ENCODE measurements at places on chromosomes 13 and 19.

GRCh38 chr19:676339-677105 is at the start of gene FSTL3:
Gene FSTL3, plus strand, starts transcription at chr19:676392. Its CDS starts 32 bp downstream, at chr19:676424.
- DNase-seq = no peak

DNA sequence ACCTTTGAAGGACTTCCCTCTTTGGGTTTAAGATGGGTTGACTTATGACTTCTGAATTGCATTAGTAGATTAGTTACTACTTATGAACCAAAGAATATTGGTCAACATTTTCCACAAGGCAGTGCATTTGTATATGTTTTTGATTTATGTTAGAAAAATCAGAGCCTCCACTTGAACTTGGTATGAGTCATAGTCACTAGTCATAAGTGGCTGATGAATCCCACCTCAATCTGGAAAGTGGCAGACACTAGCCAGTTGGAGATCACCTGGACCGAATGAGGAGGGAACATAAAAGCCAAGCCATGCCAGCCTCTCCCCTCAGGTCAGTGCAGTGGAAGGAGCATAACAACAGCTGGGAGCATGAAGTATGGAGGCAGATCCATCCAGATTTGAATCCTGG is 39.3 kb upstream of the SPART start:
- no peak for DNase-seq

DNA sequence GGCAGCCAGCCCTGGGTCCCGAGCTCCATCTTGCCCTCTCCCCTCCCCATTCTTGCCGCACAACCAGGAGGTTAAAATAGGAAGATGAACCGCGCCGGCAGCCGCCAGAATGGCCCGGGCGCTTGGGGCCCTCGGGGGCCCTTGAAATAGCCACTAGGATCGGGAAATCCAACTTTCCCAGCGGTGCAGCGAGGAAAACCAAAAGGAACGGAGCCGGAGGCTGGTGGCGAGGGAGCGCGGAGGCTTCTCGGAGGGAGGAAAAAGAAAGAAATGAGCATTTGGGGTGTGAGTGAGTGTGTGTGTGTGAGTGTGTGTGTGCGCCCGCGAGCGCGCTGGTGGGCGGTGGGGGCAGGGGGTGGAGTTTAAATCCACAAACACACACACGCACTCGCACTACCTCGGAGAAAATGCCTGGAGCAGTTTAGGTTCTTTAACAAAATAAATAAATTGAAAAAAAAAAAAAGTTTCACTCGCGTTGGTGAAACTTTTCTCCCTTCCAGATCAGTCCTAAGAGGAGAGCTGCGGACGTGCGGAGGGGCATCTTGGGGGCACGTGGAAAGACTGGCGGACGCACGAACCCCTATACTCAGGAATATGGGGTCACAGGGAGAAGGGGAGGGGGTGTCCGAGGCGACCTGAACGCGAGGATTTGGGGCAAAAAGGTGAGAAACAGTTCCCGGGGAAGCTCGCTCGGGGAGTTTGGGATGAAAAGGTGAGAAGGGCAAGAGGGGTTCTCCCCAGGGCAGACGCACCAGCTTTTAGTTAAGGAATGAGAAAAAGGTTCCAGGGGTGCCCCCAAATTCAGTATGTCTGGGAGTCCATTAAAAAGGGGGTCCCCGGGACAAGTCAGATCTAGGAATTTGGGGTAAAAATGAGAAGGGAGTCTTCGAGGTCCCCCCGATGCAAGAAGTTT is 1.3 kb downstream of the RFX2 start:
- peak; percentile 59 for DNase-seq

DNA sequence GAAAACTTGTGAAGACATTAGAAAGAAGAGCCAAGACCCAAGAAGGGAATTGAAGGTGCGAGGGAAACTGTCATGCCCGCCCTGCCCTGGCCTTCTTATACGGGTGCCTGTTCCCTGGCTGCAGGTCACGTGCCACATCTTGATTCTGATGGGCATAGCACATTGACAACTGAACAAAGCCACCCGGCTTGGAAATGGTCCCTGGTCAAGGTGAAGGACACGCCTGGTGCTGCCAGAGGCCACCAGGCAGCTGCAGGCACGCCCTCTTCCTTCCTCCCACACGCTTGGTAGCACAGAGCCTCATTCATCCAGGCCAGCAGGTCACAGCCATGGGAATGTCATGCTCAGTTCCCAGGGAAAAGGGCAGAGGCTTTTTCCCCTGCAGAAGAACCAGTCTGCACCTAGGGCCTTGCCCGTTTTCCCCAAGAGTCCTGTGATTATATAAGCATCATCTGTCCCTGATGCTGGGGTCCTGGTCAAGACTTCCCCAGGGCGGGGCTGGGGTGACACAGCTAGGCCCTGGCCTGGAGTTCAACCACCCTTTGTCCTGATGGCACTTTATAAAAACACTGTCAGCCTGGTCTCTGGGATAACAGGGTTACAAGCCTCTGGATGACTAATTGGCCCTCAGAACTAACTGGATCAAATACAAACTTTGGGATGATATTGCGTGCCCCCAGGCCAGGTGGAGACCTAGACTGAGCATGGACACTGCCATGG is 56.0 kb downstream of the CDADC1 start:
- DNase-seq = no peak

DNA sequence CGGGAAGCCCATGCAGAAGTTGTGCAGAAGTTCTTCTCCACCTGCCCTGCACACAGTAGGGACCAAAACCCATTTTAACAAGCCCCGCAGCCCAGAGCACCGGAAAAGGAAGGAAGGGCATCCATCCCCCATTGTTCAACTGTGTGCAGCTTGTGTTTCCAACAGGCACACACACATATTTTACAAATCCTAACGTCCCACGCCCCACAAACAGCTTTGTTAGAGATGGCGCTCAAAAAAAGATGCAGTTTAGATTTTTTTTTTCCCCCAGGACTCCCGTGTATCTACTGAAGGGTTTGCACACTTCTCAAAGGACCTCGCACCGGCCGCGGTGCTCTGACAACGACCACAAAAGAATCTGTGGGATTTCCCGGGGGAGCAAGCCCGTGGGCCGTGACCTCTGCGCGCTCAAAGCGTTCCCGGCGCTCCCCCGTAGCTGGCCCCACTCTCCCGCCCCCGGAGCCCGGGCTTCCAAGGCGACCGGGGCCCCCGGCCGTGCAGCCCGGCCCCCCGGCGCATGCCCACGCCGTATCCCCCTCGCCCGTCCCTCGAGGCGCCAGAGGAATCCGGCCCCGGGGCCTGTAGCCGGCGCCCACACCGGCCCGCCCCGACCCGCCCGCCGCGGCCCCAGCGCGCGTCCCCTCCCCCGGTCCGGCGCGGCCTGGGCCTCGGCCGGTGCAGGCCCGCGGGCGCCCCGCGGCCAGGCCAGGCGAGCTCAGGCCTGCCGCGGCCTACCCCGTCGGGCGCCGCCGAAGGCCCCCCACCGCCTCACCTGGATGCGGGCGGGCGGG is 523 bp downstream of the ELAVL1 start:
- peak; percentile 45 for DNase-seq

- DNase-seq = no peak
Observed at GRCh38 chr13:49481788-49482187, 14.0 kb upstream of the PHF11 start.

GRCh38 chr13:40994581-40995230 is 24.4 kb downstream of the ELF1 start:
- DNase-seq = no peak

GRCh38 chr19:33734913-33735312 is 61.8 kb upstream of the KCTD15 start:
- no peak for DNase-seq

GRCh38 chr19:53961523-53962356 is 997 bp upstream of the CACNG8 start:
- DNase-seq = no peak

- no peak for DNase-seq
Observed at GRCh38 chr13:50130123-50130946, 115.1 kb downstream of the KCNRG start.

DNA sequence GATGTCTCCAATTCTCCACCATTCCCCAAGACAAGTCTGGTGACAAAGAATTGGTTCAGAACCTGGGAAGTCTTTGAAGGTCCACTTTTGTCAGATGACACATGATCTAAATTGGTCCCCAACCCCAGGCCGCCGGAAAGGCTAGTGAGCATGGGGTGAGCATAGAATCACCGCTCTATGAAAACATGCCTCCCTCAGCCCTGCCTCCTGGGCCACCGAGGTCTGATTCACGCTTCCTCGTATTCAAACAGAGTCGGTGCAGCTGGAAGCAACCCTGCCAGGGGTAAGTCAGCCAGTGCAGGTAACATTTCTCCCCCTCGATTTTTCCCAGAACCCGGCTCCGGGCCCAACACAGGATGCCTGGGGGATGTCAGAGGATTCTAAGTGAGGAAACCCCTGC is 33.9 kb upstream of the KLF2 start:
- DNase-seq = no peak

GRCh38 chr13:72194523-72194922 is 327.5 kb upstream of the DACH1 start:
- DNase-seq = no peak

GRCh38 chr19:51277112-51277511 is 26.2 kb downstream of the SIGLECL1 start:
- no peak for DNase-seq

GRCh38 chr13:101401196-101401595 is 15.1 kb downstream of the NALCN start:
- DNase-seq = no peak

DNA sequence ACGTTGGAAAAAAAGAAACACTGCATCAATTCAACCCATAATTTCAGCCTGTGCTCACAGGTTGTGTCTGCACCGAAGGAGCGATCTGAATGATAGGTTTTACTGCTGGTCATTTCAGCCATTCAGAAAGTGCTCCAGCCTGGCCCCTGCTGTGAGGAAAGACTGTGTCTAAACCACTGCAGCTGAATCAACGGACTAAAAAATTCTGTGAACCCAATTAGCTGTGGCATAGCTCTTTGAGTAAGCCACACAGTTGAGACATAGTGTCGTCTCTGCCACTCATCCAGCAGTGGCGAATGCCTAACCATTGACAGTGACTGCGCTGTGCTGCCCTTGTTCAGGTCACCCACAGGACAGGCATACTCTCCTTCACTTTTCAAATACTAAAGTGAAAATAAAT is 179.8 kb downstream of the COG6 start:
- DNase-seq = no peak

- no peak for DNase-seq
Observed at GRCh38 chr19:31496076-31496475, 146.8 kb upstream of the TSHZ3 start.

DNA sequence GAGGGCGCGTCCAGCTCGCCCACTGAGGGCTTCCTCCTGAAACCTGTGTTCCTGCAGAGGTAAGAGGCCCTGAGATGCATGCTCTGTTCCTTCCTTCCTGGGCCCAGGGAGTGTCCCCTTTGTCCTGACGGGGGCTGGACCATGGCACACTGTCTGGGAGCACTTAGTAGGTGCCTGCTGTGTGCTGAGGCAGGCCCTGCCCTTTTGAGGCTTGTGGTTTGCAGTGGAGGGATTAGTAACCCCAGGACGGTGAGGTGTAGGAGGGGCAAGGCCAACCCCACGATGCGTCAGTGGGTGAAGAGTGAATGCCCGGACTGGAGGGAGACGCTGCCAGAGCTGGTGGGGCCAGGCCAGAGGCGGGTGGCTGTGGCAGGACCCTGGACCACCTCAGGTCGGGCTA is 11.2 kb upstream of the F2RL3 start:
- peak; percentile 77 for DNase-seq

- DNase-seq = peak; percentile 72
Observed at GRCh38 chr13:50783717-50784290, 59.7 kb downstream of the DLEU7 start.

DNA sequence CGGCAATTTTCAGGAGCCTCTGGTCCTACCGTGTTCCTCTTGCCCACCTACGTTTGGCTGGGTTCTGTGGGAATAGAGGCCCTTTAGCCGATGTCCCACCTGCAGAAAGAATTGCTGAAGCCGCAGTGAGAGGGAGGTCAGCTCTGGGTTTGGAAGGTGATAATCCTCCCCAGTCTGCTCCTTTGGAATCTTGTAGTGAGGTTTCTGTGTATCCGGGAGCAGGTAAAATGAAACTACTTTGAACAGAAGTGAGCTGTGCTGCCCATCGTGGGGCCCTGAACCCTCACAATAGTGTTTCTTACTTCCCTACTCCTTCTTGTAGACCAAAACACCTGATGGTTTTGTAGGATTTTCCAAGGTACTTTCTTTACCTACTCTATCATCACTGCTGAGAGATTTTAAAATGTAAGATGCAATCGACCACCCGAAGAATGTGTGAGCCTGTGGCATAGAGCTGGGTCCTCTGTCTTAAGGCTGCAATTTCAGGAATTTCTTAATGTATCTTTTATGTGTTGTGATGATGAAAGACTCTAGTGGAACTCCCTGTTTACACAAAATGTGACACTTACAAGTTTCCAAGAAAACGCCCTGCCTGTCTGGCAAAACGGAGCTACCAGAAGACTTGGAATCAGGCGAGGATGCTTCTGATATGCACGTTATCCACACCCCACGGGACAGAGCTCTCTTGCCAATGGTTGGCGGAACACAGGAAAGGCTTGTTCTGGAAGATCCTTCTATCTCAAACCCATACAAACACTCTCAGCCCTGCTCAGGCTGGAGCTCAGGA is 76.1 kb downstream of the RGCC start:
- DNase-seq = no peak

DNA sequence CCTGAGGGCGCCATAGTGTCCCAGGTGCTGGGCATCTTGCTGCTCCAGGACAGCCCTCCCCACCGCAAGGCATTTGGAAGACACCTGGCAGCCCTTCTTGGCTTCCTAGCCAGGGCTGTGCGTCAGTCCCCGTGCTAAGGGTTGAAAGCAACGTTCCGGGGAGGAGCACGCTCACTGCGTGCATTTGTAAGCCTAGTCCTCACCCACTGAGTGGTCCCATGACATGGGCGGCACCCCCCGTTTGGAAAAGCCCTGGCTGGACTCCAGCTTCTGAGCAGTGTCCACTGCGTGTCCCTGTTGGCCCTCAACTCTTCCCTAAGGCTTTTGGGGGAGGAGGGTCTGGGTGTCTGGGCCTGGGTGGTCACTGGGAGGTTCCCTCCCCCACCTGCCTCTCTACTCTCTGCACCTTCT is 76.3 kb upstream of the GPR183 start:
- DNase-seq = no peak

- DNase-seq = no peak
Observed at GRCh38 chr19:44725684-44726083, 22.8 kb upstream of the BCL3 start.

DNA sequence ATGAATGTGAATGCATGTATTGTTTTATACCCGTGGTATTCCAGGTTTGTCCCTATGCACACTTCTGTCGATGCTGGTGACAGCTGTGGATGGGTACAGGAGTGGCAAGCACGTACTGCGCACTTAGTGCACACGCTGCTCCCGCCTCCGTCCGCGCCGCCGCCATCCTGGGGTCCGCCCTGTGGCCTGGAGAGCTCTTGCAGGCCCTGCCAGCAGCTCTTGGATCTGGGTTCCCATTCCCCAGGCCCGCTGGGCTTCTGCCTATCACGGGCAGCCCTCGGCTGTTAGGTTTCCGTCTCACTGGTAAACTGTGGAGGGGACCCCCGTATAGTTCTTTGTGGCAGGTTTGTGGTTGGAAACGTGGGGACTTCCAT is 4.0 kb downstream of the GNA11 start:
- DNase-seq = no peak
